SK-N-SH treated with all-trans-retinoic acid at 6 μM for 48 hours (cell line): ENCODE measurements at places on chromosomes 5 and 9.
A peak's percentile ranks its signal among the peaks of the same experiment; 100 is the strongest.

GRCh38 chr5:14156290-14156649 is 13.1 kb downstream of the TRIO start:
- ATAC-seq, result no peak; the same call in 2 of the 3 replicates

DNA sequence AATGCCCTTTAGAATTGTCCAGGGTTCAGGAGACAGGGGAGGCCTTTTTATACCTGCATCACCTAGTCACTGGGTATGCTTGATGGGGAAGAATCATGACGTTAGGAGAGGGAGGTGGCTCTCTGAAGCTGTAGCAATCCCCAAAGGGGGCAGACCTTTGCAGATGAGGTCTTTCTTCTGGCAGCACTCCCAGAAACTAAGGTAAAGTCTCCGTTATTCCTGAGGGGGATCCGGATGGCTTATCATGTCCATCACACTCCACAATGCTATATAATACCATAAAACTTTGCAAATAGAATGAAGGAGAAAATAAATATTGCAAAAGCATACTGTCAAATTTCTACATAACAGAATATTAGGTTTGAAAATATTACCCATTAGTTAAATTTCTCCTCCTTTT is 21.5 kb upstream of the CAST start:
- ATAC-seq, result no peak

- ATAC-seq, result no peak
Measured at GRCh38 chr9:114310471-114311450, 12.1 kb upstream of the ORM1 start.

DNA sequence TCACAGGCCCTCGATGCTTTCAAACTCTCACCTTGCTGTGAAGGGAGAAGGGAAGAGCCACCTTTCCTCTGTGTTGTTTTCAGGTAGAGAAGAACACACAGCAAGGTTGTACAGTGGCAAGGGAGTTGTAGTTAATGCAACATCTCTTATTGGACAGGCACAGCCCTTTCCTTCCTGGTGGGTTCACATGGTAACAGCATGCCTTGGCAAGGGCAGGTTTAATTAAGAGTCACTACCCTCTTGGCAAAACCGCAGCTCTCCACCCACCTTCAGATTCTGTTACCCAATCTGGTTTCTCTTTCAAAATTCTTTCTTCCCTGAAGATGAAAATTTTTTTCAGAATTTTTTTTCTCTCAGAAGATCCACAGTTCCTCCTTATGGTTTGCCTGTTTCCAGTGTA is 253.1 kb downstream of the TLR4 start:
- ATAC-seq, result no peak

GRCh38 chr9:114935119-114935518 is 4.7 kb upstream of the TNFSF8 start:
- ATAC-seq, result no peak

GRCh38 chr9:12415361-12415760 is 277.8 kb upstream of the TYRP1 start:
- ATAC-seq, result no peak

GRCh38 chr5:154189256-154189818 is 1.2 kb upstream of the GALNT10 start:
- no peak; the same call in 2 of the 3 replicates for ATAC-seq

DNA sequence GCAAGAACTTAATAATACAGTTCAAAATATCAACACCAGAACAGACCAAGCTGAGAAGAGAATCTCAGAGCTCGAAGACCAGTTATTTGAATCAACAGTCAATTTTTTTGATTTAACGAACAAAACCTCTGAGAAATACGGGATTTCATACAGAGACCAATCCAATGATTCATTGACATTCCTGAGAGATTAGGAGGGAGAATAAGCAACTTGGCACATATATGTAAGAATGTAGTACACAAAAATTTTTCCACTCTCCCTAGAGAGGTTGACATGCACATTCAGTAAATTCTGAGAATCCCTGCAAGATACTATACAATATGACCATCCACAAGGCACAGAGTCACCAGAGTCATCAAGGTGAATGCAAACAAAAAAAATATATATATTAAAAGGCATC is 1577.3 kb upstream of the C9orf72 start:
- no peak for ATAC-seq

GRCh38 chr9:80796632-80797031 is 892.7 kb downstream of the TLE1 start:
- ATAC-seq, result no peak

- no peak for ATAC-seq
Measured at GRCh38 chr9:95879591-95879990, 4.1 kb downstream of the ERCC6L2 start.

DNA sequence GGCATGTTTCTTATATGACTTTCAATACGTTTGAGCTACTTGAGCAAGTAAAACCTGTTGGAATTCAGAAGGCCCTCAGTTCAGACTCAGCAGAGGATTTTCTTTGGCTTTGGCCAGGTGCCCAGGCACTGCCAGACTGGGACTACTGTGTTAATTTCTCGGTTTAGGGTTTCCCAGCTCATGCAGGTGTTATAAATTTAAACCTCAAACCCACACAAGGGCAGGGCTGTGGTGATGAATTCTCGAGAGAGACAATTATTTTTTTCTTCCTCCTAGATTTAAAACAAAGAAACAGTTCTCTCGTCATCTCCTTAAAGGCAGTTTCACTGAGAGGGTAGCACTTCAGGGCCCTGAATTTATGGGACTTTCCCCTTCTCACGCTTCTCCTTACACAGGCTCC is 406.0 kb upstream of the PIK3R1 start:
- no peak for ATAC-seq

DNA sequence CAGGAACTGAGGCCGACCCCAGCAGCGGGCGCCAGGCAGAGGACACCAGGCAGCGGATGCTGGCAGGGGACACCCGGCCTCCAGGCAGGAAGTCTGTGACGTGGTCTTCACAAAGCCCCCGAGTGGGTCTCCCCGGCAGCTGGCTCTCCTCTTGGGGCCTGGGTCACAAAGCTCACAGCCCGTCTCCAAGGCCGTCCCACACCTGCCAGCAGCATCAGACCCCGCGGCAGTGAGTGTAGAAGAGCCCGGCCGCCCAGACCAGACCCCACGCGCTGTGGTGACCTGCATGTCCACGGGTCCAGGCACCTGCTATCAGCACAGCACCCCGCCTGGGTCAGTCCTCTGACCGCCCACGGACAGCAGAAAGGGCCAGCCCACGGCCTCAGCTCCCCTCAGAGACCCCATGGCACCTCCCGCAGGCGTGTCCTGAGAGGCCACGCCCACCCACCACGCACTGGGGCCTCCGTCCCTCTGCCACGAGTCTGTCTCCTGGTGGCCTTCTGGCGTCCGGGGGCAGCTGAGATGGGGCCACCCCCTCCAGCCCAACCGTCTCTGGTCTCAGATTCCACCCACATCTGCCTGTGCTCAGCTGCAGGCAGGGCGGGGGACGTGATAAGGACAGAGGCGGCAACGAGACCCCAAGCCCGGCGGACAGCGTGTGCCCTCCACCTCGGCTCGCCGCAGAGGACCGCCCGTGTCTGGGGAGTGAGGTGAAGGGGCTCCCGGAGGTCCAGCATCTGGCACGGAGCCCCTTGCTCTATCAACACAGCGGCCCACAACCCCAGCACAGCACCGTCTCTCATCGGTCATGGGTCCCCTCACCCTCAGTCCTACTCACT is 34.2 kb downstream of the EXD3 start:
- ATAC-seq, result no peak

DNA sequence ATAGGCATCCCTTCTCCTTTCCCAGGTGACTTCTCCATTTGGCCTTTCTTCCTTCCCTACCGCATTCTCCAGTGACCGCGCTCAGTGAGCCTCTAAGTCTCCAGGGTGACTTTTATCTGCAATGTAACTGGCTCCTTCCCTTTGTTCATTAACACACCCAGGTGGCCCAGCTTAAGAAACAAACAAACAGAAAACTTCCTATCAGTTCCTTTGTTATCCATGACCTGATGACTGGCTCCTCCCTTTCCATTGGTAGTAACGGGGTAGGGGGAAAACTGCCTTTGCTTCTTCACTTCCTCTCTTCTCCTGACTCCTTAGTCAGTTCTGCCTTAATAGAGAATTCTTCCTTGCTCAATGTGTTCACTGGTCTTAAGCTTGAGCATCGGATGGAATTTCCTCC is 7.0 kb upstream of the SH3GL2 start:
- no peak for ATAC-seq

DNA sequence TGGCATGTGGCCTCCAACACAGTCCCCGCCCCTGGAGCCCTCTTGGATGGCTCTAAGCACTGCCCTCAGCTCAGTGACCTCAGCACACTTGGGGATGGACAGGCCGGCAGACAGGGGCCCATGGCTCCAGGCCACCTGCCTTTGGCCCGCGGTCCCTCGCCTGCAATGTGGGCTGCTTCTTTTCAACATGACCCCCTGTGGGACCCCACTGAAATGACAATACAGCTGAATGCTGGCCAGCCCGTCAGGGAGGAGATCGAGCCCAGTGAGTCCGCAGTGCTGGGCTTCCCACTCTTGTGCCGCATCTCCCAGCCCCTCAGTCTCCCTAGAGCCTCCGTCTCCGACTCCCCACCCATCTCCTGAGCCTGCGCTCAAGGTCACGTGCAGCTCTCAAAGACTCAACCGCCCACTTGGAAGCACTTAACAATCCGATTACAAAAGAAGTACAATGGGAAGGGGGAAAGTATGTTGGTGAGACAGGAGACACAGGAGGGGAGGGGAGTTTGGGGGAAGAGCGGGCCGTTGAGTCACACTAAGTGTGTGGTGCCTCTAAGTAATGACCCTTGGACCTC is 238.9 kb downstream of the HSPA4 start:
- no peak for ATAC-seq

- peak; percentile 39 for ATAC-seq
Measured at GRCh38 chr9:110049699-110050450, 158.1 kb downstream of the C9orf152 start.

- no peak for ATAC-seq
Measured at GRCh38 chr5:136133922-136134379, 1.3 kb downstream of the SMAD5 start.

GRCh38 chr5:142303565-142303964 is 21.3 kb downstream of the SPRY4 start:
- ATAC-seq, result no peak; the same call in 2 of the 3 replicates

DNA sequence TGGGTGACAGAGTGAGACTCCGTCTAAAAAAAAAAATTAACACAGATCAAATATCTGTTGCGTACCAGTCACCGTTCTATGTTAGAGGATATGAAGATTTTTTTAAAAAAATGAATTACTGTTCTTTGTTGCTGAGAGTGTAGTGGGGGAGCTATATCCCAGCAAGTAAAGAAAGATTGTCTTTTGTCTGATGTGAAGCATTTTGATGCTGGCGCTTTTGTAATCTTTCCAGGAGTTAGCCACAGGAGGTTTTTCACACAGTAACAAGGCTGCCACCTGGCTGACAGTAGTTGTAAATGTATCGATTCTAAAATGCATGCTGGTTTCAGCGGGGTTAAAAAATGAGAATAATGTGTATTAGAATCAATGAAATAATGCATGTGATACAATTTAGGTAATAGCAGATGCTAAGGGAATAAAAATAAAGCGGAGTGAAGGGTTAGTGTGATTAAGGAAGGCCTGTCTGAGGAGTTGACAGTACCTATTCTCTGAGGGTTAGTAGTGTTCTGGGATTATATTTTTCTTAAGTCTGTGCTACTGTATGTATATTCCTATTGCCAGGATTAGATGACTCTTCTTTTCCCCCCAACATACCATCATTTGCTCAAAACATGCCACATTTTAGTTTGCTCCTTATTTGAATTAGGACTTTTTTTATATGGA is 3.4 kb downstream of the LMNB1 start:
- no peak for ATAC-seq

DNA sequence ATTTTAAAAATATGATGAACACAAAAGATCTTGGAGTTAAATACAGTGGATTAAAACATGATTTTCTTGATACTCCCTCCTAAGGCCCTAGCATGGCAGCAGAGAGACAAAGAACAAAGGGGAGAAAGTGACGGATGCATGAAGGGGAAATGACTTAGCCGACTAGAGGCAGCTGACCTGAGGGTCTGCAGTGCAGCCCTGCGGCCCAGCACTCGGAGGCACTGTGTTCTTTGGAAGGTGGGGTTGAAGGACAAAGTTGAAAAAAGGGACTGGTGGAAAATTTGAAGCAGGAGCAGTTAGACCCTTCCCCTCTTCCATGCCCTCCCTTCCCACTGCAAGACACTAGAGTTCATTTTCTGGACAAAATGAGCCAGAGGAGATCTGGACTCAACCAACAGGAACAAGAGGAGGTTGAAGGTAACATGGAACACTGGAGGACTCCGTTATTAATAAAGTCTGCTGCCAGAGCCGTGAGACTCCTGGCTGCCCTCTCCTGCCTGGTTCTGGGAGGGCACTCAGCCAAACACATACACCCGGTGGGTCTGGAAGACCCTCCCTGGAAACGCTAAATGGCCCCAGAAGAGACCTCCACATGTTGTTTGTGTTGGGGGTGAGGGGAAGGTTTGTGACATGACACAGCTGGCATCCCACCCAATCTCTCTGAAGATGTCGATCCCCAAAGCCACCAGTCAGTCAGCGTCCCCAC is 98.1 kb downstream of the JMY start:
- ATAC-seq, result no peak

DNA sequence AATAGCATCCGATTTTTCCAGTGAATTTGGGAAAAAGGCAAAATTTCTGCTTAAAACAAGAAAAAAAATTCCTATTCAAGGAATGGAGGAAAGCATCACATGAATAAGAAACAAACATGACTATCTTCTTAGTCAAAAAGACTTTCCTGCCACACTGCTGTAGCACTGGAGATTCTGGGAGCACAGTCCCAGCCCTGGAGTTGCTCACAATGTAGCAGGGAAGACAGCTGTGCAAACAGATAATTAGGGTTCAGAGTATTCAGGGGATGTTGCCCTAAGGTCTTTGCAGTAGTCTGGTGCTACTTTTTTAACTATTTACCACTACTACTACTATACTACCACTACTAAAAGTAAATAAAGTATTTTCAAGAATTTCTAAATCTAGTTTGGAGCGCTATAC is 86.5 kb downstream of the BNC2 start:
- no peak for ATAC-seq

GRCh38 chr9:84617411-84618029 is 52.0 kb upstream of the NTRK2 start:
- ATAC-seq, result no peak

DNA sequence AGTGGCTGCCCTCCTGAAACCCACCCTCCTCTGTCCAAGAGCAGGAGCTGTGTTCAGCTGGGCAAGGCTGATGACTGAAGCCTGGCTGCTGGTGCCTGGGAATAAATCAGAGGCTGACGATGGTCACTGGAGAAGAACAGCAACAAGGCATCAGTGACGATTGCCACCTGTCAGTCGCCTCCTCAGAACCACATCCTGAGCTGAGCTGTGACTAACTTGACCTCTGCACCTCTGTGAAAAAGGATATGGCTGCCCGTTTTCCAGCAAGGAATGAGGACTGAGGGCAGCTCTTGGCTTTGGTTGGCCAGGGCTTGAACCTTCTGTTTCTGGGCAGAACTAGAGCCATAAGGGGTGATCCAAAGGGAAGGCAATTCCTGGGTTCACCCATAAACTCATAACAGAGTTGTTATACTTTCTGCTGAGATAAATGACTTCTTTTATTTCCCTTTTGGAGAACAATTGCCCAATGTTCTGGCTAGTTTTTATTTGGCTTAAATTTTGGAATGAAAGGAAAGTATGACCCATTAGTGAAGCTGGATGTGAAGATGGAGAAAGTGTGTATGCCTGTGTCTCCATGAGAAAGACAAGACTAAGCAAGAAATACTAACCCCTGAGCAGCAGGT is 40.1 kb downstream of the TRIP13 start:
- ATAC-seq, result no peak
